ENCODE measurements at places on chromosomes 1 and 21.
A peak's percentile ranks its signal among the peaks of the same experiment; 100 is the strongest.

DNA sequence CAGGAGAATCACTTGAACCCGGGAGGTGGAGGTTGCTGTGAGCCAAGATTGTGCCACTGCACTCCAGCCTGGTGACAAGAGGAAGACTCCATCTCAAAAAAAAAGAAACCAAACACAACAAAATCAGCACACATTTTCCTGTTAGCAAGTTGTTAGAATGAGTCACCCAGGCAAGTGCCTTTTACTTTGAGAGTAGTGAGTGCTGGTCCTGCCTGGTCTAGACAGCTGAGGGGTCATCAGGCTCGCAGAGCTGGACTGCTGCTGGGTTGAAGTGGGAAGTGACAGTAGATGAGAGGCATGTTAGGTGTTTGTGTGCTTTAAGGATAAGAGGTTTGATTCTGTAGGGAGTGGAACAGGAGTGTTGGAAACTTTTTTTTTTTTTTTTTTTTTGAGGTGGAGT is 31.9 kb downstream of the GNPAT start:
- no peak for DNase-seq

DNA sequence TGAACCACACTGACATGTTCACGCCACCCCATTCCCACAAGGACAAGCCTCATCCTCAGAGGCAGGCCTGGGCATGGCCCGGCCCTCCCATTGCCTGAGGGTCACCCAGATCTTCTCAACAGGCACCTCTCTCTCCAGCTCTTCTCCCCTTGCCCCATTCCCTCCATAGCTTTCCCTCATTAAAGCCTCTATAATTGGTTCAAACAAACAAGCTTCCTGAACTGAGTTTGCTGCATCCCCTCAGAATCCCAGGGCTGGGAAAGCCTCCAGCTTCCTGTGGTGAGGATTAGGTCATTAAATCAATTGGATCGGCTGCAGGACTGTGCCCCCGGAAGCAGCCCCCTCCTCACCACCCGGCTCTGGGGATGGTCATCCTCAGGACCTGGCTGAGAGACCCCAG is 18.9 kb downstream of the CTNNBIP1 start:
- DNase-seq, result no peak

GRCh38 chr1:217052196-217052595 is 329.0 kb upstream of the ESRRG start:
- no peak for DNase-seq

- DNase-seq, result peak; percentile 52
These were observed 6.8 kb downstream of the JMJD4 start for GRCh38 chr1:227728059-227728891.

GRCh38 chr21:46265736-46266525 is 19.5 kb downstream of the MCM3AP start:
- no peak for DNase-seq

GRCh38 chr1:222043444-222044292 is 301.8 kb upstream of the DUSP10 start:
- DNase-seq, result no peak

DNA sequence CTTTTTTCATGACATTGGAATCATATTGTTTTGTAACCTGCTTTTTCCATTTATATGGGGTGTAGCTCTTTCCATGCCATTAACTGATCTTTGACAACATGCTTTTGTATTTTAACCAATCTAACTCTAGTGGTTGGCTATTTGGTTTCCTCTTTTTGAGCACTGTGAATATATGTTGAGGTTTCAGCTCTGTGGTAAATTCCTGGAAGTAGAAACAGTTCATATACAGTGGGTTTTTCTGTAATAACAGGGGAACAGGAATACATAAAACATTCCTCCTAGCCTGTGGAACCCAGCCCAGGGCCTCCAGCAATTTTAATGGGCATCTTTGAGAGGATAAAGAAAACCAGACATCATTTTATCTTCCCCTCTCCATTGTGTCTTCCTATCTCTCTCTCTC is 17.4 kb downstream of the AZIN2 start:
- no peak for DNase-seq

DNA sequence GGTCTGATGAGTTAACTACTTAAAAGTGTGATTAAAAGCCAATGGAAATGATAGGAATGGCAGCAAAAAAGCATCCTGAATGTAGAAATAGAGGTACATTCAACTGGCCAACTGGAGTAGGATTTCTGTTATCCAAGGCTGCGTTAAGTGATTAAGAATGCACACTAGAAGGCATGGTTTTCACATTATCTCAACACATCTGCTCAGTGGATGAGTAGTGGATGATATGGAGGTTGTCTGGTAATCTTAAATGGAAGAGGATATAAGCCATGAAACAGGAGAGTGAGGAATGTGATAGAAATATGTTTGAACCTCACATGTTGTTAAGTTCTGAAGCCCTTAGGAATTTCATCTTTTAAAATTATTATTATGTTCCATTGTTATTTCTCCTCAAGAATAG is 839.9 kb downstream of the USP25 start:
- no peak for DNase-seq

GRCh38 chr1:9442986-9443385 is 96.3 kb upstream of the SLC25A33 start:
- DNase-seq, result no peak

DNA sequence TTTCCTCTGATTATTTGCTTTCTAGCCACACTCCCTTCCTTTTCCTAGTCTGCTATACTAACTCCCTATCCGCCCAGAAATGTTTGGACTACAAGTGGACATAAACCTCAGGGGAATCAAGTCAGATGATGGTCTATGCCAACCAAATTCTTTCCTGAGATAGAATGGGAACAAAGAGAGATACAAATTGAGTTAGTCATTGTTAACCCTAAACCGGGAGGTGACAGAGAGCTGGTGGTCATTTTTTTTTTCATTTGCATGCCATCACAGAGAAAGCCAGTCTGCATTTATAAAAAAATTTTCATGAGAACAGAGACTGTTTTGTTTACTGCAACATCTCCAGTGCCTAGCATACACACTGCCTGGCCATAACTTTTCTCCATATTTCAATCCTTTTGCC is 35.0 kb downstream of the MYSM1 start:
- DNase-seq, result no peak

- DNase-seq, result peak; percentile 47
These were observed 595 bp upstream of the CAP1 start for GRCh38 chr1:40039757-40040510.

DNA sequence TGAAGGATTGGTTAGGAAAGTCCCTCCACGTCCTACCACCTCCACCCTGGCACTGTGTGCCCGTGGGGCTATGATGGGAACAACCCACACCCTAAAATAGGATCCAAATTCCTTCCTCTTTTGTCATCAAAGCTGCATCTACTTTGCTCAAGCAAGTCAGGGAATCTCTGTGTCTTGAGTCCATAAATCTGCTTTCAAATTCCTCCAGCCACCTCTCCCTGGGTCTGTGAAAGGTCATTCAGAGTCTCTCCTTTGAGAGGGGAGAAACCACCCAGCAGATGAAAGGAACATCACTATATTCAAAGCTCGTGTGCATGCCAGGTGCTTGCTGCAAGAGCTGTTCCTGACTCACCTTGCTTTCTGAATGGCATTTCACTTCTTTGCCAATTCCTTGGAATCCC is 243.6 kb downstream of the TM2D1 start:
- no peak for DNase-seq

DNA sequence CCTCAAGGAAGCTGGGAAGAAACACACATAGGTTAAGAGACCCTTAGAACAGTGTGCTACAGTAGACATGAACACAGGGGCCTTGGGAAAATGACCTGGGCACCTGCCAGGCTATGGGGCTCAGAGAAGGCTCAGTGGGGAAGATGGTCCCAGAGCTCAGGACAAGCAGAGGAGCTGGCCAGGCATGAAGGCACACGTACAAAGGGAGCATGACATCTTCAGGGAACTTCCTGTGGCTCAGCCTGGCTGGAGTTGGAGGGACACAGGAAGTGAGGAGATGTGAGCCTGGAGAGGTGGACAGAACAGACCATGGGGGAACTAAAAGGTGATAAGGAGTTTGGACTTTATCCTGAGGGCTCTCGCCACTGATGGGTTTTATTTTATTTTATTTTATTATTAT is 3.8 kb upstream of the SLC50A1 start:
- no peak for DNase-seq

GRCh38 chr1:43558346-43558841 is 27.7 kb downstream of the PTPRF start:
- no peak for DNase-seq

DNA sequence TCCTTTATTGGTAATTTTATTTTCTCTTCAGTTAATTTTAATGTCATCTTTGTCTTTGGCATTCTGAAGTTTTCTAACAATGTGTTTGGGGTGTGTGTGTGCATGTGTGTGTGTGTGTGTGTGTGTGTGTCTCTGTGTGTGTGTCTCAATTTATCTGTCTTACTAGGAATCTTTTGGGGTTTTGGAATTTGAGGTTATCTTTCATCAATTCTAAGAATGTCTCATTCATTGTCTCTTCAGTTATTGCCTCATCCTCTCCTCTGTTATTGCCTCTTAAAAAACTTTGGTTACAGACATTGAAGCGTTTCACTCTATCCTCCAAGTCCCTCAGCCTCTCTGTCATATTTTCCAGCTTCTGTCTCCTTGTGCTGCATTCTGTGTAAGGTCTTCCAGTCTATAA is 18.1 kb upstream of the SAMD13 start:
- no peak for DNase-seq

- no peak for DNase-seq
These were observed 2.0 kb upstream of the ZBTB40 start for GRCh38 chr1:22449636-22450035.

DNA sequence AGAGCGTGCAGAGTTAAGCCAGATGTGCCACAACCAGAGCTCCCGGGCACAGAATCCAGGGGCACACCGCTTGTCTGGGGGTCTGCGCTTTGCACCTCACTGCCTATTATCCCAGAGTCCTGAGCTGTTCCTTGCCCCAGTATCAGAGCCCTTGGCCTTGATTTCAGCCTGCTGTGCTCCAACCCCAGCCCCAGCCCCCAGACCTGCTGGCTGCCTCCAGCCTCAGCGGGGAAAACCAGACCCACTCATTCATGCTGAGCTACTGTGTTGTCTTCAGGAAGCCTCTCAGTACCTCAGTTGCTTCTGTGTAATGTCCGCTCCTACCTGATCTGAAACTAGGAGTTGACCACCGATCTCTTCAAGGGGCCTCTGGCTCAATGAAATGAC is 1.1 kb downstream of the IKBKE start:
- no peak for DNase-seq

GRCh38 chr21:27320868-27321267 is 354.0 kb upstream of the ADAMTS5 start:
- DNase-seq, result no peak

GRCh38 chr1:107821340-107821739 is 143.6 kb downstream of the VAV3 start:
- no peak for DNase-seq

DNA sequence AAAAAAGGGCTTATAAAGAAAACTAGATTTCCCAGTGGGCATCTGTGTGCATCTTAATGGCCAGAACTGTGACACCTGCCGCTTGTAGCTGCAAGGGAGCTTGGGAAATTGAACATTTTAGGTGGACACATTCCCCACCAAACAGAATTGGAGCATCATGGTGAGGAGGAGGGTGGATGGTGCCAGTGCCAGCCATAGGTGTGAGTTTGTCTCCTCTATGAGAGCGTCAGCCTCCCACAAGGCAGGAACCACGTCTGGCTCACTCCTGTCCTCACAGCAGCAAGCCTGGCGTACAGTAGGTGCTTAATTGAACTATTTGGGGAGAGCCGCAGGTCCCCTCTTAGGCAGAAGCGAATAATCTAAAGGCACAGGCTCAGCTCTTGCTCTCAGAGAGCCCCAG is 124.5 kb upstream of the TMEM51 start:
- no peak for DNase-seq

- peak; percentile 92 for DNase-seq
These were observed 16.9 kb downstream of the IER5 start for GRCh38 chr1:181105134-181106021.

DNA sequence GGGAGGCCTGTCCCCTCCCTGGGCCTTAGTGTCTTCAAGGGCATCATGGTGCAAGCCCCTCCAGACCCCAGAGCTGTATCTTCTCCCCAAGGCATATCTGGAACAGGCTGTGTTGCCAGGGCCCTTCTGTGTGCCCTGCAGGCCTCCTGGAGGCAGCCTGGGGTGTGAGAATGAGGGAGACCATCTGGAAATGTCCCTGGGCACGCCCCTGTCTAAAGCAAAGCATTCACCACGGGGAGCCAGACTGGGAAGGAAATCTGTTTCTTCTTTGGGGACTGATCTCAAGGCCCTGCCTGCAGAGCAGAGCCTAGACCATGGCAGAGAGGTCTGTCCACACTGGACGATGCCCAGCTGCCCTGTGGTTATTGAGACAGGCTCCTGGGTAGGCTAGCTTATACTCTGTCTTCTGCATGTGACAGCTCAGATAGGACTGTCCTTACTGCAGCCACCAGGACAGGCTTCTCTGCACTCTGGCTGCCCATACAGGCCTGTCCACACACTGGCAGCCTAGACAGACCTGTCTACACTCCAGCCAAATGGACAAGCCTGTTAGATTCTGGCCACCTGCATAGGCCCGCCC is 24.6 kb downstream of the PODN start:
- DNase-seq, result no peak

- DNase-seq, result no peak
These were observed 5.4 kb downstream of the GLUL start for GRCh38 chr1:182385885-182386853.
